ENCODE measurements at places on chromosomes 4 and X.

- no peak for DNase-seq
Measured at GRCh38 chr4:173661001-173661400, 131.0 kb upstream of the HAND2 start.

DNA sequence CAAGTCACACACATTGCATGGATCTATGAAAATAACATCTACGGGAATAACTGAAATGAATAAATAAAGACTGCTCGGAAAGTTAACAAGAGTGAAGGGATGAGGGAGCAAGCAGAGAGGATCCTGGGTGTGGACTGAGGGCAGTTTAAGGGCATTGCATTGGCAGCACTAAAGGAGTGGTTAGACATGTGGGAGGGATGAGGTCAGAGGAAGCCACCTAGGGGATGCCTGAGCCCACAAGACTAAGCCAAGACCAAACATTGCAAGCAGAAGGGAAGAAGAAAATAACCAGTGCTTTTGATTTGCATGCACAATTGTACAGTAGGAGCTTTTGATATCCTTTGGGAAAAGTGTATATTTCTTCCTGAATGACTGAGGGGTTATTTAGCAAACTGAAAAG is 106.1 kb downstream of the MSL3 start:
- no peak for DNase-seq

GRCh38 chr4:164212134-164212533 is 541.8 kb upstream of the SMIM31 start:
- DNase-seq: no peak

- no peak for DNase-seq
Measured at GRCh38 chr4:3257103-3257555, 8.2 kb downstream of the MSANTD1 start.

DNA sequence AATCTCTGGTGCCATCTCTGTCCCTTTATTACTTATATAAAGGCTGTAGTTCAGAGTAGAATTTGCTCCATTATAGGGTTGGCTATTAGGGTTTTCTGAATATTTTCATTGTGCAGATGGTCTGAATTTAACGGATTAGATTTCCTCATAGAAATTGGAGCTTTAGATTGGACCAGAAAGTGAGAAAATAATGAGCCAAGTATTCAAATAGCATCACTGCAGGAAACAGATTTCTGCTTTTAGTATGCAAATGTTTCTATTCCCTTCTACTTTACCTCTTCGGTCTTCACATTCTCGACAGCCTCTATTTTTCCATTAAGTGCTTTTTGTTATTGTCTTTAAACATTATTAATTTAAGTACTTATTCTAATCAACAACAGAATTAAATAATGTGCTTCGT is 55.4 kb downstream of the TRIM2 start:
- no peak for DNase-seq

- DNase-seq: no peak
Measured at GRCh38 chr4:172369471-172369959, 556.3 kb downstream of the GALNTL6 start.

GRCh38 chr4:87353592-87353991 is 30.9 kb upstream of the HSD17B13 start:
- no peak for DNase-seq

DNA sequence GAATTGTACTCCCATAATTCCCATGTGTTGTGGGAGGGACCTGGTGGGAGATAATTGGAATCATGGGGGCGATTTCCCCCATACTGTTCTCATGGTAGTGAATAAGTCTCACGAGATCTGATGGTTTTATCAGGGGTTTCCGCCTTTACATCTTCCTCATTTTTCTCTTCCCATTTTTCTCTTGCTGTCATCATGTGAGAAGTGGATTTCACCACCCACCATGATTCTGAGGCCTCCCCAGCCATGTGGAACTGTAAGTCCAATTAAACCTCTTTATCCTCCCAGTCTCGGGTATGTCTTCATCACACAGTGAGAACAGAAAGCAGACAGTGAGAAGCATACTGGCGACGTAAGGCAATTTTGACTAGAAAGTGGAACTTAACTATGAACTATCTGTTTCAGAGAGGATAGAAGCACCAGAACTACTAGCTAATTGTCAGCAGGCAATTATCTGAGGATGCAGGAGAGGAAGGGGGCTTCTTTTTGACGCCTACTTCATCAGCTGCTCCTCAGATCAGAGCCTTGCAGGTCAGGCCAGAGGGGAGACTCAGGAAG is 8.5 kb upstream of the GPR50 start:
- no peak for DNase-seq

DNA sequence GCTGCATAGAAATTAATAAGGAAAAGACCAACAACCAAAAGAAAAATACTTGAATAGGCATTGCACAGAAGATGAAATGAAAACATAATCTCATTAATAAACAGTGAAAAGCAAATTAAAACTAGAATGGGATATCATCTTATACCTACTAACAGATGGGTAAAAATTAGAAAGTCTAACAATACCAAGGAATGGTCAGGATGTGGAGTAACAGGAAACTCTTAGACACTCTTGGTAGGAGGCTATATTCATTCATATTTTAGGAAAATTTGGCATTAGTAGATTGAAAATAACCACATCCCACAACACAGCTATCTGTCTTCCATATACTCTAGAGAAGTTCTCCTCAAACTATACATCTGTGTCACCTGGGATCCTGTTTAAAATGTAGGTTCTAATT is 36.3 kb downstream of the SEC24B start:
- DNase-seq: no peak

- DNase-seq: no peak
Measured at GRCh38 chr4:24930151-24930550, 17.3 kb upstream of the CCDC149 start.

DNA sequence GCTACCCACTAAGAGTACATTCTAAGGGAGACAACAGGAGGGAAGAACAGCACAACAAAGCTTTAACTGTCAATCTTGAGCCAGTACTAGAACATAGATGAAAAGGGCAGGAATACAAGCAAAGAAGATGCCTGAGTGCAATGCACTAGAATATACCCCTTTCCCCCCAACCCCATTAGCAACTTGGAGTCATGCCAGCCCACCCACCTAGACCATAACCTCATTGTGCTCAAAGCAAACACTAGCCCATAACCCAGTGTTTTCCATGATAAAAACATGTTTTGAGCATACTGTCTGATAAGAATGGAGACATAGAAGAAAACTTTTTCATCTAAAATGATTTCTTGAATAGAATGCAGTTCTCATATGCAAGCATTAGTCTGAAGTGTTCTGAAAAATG is 183.2 kb downstream of the RAP1GDS1 start:
- no peak for DNase-seq

GRCh38 chr4:26579169-26579568 is 4.7 kb upstream of the TBC1D19 start:
- no peak for DNase-seq

DNA sequence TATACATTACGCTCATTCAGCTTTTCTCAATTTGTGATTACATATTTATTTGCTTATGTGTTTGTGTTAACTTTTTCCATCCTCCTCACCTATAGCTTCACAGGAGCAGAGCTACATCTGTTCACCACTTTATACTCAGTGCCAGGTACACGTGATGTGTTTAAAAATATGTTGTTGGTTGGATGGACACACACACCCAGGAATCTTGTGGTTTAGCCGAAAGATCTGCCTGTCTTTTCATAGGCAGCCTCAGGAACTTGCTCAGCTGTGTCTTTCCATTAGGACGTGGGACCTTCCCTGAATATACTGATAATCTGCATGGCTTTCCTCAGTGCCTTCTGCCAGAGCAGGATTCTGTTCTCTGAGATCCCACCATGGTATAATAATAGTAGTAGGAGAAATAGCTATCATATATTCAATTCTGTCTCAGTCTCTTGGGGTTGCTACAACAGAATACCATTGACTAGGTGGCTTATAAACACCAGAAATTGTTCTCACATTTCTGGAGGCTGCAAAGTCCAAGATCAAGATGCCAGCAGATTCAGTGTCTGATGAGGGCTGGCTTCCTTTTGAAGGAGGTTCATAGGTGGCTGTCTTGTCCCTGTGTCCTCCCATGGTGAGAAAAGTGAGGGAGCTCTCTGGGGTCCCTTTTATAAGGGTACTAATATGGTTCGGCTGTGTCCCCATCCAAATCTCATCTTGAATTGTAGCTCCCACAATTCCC is 50.0 kb upstream of the SOD3 start:
- DNase-seq: no peak

DNA sequence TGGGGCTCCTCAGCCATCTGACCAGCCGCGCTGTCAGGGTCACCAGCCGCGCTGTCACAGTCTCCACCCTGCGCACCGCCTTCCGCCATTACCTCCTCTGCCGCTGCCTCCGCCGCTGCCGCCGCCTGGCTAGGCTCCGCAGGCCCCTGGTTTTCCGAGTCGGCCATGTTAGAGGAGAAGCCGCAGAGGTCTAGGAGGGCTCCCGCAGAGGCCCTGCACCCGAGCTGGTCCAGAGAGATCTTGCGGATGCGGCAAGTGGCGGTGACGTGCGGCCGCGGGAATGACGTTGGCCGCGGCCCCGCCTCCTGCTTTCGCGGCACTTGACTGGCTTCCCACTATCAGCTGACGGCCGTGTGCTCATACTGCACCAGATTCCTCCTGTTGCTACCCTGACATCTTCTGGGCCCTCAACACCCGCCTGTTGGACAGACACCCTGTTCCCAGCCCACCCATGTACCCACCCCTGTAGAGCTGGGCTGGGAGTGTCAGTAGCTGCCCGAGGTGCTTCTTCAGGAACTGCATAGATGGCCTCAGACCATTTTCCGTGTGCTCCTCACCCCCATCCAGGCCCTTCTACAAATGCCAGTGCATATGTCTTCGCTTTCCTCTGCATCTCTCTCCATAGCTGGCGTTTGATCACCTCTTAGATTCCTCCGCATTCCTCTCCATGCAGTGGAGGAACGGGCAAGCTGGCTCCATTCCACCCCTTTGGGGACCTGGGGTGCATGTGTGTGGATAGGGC is at the start of gene NAP1L5:
Gene NAP1L5, minus strand, starts transcription at position 242 of the 742 bp plus-strand sequence. Its CDS starts 75 bp downstream, at position 167.
- DNase-seq: peak; percentile 60

DNA sequence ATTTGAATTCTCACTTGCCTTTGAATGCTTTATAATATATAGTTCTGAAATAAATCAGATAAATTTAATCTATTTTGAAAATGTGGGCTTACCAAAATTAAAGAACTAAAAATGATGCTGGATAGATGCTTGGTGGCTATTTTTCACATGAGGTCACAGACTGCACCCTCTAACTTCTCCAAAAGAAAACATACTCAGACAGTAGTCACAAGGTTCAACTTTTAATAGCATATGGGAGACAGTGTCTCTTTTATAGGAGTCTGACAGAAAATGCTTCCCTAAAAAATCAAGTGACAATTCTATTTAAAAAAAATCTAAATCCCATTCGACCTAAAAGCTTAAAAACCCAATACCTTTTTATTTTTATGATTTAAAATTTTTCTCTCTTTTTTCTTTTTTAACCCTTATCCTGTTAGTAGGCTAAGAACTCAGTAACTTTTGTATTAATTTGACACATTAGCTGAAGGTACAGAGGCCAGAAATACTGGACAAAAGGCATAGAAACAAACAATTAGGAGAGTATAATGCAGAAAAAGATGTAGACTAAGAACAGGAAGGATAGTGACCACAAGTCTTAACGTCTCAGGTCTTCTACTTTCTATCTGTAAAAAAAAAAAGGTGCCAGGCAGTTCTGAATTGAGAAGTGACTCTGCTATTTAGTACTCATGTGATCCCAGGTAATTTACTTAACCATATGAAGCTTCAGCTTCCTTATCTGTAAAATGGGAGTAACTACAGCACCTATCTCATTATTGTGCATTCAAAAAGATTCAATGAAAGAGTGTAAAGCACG is 7.6 kb downstream of the TIGD4 start:
- DNase-seq: no peak

GRCh38 chr4:188911199-188911598 is 772.0 kb downstream of the TRIML1 start:
- no peak for DNase-seq

DNA sequence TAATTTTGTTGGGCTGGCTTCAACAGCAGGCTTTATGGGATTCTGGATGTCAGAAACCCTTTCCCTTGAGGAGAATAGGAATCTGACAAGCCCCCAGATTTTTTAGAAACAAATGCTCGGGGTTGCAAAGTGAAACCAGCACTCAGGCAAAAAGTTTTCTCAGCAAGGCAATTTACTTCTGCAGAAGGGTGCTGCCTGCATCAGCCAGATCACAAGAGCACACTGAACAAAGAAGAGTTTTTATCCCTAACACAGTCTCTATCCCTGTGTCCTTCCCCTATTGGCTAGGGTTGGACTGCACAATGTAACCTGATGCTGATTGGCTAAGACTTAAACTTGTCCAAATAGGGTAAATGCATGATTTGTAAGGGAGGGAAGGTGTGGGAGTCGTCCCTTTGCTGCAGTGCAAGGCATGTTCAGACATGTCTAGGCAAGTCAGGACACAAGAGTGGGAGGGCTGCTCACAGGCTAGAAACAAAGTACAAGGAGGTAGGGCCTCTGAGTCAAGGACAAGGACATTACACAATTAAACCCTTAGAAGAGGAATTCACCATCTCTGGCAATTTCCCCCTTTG is 175.8 kb downstream of the CCNG2 start:
- DNase-seq: no peak

DNA sequence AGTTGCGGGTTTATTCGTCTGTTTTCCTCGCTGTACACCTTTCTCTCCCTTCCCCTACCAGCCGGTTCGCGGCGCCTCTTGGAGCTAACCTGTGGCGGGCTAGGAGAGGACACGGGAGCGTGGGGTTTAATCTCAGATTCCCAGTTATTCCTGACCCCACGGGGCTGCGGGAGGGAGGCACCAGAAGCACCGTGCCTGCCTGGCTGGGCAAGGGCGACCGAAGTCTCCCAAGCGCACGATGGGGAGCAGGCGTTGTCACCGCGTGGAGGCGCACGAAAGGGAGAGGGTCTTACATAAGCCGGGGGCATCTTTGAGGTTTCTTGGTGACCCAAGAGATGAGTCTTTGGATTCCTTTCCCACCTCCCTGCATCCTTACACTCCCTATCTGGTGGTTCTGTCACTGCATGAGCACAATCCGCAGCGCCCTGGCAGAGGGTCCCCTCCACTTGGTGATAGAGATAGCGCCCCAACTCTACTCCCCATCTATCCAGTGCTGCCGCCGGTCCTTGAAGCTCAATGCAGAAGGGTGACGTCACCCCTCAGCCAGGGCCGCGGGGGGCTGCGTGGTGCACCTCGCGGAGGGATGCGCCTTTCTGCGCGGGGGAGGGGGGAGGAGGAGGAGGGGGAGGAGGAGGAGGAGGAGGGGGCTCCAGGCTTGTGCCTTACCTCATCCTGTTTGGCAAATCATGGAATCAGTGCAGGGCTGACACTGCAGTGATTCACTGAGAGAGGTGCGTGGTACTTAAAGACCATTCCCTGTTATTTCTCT is 793 bp downstream of the TSPAN7 start:
- DNase-seq: no peak

DNA sequence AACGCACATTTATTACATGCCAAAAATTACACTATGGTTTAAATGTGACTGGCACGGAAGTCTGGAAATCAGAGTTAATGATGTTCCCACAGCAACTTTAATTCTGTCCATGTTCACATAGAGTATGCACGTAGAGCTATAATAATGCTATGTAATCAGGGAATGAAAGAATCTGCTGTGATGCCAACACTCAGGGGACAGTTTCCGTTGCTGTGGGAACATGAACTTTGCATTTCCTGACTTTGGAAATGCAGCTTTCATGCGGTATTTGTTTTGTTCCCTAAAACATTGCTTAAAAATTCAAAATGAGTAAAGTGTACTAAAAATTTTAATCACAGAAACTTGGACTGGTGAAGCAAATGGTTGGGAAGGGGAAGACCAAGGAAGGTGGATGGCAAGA is 65.7 kb downstream of the MAGEA1 start:
- DNase-seq: no peak

- no peak for DNase-seq
Measured at GRCh38 chr4:139770361-139770760, 104.7 kb downstream of the MGST2 start.

All from T-helper 17 cell (primary cell).